Astrocyte (in vitro differentiated cells and primary cell): ENCODE measurements at places on chromosomes 6 and 20.
A peak's percentile ranks its signal among the peaks of the same experiment; 100 is the strongest.

DNA sequence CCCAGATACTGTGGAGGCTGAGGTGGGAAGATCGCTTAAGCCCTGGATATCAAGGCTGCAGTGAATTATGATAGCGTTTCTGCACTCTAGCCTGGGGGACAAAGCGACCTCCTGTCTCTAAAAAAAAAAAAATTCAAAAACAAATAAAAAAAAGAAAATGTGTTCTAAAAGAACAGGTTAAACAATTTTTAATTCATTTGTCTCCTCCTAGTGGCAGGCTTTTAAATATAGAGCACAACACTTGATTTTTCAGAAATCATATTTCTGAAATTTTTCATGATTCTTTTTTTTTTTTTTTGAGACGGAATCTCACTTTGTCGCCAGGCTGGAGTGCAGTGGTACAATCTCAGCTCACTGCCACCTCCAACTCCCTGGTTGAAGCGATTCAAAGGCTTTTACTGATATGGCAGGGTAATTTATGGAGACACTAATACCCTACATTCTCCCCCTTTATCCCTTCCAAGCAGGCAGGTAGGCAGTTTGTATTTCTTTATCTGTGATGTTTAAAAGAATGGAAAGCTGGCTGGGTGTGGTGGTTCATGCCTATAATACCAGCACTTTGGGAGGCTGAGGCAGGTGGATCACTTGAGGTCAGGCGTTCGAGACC is 8.7 kb upstream of the GTF3C6 start:
- no peak for DNase-seq

DNA sequence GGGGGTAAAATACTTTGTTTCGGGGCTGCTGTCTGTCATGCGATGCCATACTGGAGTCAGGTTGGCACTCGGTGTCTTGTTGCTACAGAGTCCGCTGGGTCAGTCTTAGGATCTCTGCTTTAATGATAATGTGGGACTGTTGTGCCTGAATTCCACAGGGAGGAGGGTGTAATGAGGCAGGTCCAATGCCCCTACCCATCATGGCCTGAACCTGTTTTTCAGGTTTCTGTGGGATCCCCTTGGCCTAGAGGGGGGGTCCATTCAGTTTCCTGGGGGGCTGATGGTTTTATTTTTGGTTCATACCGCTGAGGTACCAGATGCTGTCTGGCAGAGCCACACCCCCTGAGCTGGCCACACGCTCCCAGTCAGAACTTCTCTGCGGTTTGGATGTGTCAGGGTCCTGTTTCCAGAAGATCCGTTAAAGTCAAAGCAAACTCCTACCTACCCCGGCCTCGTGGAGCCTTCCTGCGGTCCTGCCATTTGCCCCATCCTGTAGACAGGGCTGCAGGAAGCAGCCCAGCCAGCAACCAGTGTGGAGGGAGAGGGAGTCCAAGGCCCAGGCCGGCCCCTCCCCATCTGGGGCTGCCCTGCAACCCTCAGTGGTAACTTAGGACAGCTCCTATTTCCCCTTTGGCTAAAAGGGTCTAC is 69.7 kb downstream of the TCP11 start:
- DNase-seq = peak; percentile 12

DNA sequence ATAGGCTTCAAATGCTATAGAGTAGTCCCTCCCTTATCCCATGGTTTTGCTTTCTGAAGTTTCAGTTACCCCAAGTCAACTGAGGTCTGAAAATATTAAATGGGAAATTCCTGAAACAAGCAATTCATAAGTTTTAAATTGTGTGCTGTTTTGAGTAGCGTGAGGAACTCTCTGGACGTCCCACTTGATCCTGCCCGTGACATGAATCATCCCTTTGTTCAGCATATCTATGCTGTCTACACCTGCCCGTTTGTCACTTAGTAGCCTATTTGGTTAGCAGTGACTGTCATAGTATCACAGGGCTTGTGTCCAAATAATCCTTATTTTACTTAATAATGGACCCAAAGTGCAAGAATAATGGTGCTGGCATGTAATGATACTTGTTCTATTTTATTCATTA is 5.0 kb downstream of the PCMT1 start:
- DNase-seq = no peak

GRCh38 chr6:18263418-18264218 is 712 bp downstream of the DEK start:
- DNase-seq = no peak

DNA sequence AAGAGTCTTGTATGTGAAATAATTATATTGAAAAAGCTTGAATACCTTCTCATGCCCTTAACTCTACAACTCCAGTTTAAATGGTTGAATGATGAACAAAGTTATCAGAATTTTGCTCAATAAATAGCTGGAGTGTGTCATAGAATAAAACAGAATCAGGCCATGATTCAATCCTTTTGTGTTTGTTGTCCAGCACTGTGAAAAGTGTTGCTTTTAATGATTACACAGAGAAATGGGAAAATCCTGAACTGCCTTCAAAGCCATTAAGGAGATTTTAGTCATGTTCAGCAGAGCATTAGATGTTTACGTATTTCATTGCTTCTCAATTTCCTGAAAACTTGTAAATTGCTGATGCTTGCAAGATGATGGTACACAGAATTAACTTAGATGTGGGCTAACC is 262.9 kb upstream of the BTBD3 start:
- DNase-seq = no peak

- DNase-seq = no peak
These were observed 584.7 kb upstream of the SLC35B3 start for GRCh38 chr6:9020001-9020400.

DNA sequence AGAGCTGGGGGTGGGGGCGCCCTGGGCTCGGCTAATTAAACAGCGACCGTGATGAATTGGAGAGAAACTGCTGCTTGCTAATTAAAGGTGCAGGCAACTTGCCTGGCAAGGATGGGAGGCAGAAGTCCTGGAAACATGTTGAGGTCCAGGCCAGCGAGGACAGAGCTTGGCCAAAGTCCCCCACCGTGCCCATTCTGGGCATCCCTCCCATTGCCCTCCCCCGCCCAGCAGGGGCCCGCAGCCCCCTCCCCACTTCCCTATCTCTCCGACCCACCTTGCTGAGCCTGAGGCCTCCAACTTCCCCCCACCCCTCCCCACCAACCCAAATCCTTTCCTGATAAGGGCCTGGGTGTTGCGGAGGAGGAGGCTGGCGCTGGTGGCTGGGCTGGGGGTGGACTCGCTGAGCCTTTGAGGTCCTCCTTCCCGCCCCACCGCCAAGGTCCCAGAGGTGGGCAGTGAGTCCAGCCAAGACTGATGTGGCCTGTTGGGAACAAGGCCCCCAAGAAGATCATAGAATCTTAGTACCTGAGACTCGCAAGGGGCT is 23.3 kb downstream of the C20orf203 start:
- no peak for DNase-seq

GRCh38 chr20:44799691-44800090 is 10.7 kb downstream of the RIMS4 start:
- DNase-seq = no peak

- DNase-seq = no peak
These were observed 14.1 kb downstream of the SAMHD1 start for GRCh38 chr20:36937402-36937770.

GRCh38 chr6:150907383-150907782 is 41.9 kb downstream of the MTHFD1L start:
- no peak for DNase-seq

GRCh38 chr6:127938701-127939100 is 37.8 kb upstream of the THEMIS start:
- DNase-seq = peak; percentile 38

GRCh38 chr6:16316741-16317251 is 78.4 kb downstream of the GMPR start:
- DNase-seq = peak; percentile 85

DNA sequence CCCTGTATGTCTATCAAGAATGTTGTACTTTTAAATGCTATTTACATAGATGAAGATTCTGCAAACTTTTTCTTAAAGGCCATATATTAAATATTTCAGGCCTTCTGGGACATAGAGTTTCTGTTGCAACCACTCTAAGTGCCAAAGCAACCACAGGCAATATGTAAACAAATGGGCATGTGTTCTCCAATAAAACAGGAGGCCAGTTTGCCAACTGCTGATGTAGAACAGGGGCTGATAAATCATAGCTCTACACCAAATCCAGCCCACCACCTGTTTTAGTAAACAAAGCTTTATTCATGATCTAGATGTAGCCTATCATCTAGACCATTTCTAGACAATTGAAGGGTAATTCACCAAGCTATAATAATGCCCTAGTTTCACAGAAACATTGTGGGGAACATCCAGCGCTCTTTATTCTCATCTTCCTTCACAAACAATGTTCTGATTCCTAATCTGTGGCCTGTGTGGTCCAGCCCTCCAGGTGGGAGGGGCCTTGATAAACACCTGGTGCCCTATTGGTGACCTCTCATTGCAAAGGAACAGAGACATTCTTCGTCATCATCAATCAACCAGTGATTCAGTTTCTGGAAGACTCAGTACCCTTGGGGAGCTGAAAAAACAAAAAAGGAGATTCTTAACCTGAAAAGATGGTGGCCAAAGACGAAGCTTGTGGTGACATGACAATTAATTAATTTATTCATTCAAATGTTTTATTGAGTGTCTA is 80.2 kb downstream of the PREP start:
- DNase-seq = no peak
